ENCODE measurements at places on chromosomes 5 and 9.

DNA sequence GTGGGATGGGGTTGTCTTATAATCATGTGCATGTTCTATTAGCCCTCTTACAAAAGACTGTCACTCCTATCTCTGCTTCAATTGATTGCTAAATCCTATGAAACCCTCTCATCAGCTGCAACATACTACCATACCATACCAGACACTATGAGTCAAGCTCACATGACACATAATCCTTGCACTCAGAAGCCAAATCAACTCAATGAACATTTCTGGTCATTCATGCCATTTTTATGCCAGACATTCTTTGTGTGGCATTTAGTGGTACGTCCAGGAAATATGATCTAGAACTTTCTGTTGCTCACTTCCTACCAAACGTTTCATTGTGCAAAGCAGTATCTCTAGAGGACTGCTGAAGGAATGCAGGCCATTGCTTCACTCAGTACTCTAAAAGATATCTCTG is 159.2 kb upstream of the GNA14 start:
- DNase-seq, result no peak

DNA sequence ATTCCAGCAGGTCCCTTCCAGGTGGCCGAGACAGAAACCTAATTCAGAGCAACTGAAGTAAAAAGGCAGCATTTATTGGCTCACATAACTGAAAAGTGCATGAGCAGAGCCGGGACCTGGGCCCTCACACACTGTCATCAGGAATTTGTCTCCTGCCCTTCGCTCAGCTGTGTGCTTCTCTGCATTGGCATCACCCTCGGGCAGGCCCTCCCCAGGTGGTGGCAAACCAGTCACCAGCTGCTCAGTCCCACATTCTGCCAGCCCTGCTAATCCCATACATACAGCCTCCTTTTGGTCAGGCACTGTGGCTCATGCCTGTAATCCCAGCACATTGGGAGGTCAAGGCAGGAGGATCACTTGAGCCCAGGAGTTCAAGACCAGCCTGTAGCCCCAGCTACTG is 11.5 kb upstream of the CPLX2 start:
- no peak for DNase-seq

DNA sequence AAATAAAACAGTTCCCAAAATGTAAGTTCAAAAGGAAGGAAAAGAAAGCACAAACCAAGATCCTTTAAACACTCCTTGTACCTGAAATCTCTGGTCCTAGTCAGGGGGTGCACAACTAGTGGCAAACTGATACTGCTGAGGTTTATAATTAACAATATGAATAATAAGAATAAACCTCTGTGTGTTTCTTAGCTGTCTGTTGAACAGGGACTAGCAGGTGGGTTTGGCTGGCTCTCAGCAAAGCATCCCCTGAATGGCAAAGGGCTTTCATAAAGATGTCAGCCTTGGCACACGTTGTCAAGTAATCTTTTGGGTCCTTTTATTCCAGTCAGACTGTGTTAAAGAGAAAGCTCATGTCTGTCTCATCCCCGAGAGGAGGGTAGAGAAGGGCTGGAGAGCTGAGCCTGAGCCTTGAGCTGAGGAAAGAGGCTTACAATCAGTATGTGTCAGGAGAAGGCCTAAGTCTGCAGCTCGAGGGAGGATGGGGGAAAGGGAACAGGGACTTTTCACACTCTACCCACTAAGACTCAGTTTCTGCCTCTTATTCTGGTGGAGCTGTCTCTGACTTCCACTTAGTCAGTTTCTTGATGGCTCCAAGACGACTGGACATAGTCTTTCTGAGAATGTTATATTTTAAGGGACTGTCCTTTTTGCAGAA is 123.0 kb downstream of the GALNT10 start:
- no peak for DNase-seq

GRCh38 chr5:138943599-138944173 is 68.6 kb upstream of the LRRTM2 start:
- no peak for DNase-seq

DNA sequence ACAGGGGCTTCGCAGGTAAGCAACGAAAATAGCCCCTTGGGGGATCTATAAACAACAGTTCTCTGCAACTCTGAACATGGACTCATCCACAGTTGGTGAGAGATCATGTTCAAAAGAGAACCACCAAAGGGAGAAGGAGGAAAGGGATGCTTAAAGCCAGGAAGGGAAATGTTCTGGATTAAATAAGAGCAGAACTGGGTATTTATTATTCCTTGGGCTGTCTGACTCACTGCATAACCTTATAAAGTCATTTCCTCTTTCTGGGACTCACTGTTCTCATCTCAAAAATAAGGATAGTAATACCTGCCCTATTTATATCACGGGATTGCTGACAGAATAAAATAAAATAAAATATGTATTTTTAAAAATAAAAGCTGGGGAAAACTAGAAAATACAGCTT is 11.2 kb upstream of the MARCHF3 start:
- DNase-seq, result no peak

- DNase-seq, result no peak
These were observed 77.8 kb downstream of the FGF1 start for GRCh38 chr5:142608081-142608480.

DNA sequence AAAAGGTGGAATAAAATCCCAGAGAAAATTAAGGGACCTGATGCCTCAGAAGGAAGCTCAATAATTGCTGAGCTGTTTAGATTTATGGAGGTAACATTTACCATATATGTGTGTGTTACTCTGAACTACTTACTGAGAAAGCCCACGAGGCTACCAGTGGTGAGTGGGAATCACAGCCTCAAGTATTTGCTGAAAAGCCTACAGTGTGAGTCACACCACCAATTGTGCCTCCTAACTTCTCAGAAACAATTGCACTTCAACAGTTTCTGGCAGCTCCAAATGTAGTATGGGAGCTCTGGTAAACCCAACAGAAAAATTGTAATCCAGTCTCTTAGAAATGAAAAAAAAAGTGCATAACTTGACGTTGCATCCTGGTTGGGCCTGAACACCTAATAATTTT is 551.6 kb downstream of the PRDM9 start:
- no peak for DNase-seq

- no peak for DNase-seq
These were observed 125.7 kb upstream of the ITGA1 start for GRCh38 chr5:52661903-52662595.

DNA sequence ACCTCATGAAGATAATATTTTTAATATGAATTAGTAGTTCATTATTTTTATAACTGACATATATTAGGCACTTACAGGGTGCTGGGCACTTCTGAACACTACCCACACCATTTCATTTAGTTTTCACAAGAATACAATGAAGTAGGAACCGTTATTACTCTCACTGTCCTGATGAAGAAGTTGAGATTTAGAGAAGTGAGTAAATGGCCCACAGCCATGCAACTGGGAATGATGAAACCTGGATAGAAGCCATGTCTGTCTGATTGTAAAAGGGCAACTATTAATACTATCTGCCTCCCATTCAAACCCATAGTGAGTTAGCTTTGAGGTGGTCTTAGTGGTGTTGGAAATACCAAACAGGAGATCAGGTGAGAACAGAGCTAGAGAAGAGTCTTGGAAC is 29.6 kb upstream of the OTULINL start:
- no peak for DNase-seq

Measured in heart right ventricle (tissue), 16 donors.